Activated T-helper 1 cell treated with anti-CD3 and anti-CD28 coated beads, Interleukin-2, amount 50 U/mL, for 16 hours (primary cell): ENCODE measurements at places on chromosomes 5 and 9.

DNA sequence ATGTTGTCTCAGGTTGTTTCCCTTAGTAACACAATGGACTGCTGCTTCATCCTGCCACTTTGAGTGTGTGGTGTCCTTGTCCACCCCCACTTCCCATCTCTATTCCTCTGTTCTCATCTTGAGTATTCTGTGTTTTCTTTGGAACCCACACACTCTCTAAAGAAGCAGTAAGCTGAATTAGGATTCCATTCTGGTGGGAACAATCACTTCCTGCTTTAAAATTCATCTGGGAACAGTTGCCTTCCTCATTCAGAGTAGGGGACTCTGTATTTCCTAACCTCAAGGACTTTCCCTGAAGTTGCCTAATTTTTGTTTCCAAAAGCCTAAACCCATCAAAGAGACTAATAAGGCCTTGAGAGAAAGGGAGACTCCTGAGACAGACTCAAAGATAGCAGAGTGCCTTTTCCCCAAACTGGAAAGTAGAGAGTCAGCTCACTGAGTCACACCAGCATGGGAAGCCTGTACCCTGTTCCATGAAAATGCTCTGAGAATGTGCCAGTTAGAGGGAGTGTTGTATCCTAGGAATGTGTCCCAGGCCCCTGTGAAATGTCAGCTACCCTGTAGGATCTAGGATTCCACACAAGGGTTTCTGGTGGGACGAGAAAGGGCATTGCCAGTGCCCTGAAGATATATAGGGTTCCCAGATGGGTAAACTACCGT, 63.6 kb downstream of the CCDC192 start:
- DNase-seq: no peak

GRCh38 chr5:130908186-130908585, 256.9 kb downstream of the HINT1 start:
- DNase-seq: no peak

- no peak for DNase-seq
Observed at GRCh38 chr5:206406-206805, 11.5 kb downstream of the CCDC127 start.

DNA sequence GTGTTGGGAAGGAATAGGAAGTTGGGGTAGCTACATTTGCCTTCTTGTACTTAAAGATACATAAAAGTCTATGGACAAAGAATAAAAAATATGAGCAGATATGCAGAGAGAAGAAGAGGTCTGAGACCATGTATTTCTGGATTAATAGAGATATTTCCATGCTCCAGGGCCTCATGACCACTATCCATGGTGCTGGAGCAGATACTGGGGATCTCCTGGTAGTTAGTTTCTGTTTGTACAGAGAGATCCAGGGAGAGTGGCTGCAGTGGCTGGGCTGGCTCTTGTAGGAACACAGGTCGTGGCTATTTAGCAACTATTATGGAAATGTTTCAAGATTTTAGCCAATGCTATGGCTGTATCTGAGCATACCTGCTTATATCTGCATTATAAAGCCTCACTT, 184.2 kb upstream of the TMEM161B start:
- DNase-seq: no peak

GRCh38 chr5:135761746-135762145, 72.7 kb upstream of the SLC25A48 start:
- no peak for DNase-seq

GRCh38 chr9:135090547-135090946, 3.1 kb downstream of the OLFM1 start:
- DNase-seq: no peak

DNA sequence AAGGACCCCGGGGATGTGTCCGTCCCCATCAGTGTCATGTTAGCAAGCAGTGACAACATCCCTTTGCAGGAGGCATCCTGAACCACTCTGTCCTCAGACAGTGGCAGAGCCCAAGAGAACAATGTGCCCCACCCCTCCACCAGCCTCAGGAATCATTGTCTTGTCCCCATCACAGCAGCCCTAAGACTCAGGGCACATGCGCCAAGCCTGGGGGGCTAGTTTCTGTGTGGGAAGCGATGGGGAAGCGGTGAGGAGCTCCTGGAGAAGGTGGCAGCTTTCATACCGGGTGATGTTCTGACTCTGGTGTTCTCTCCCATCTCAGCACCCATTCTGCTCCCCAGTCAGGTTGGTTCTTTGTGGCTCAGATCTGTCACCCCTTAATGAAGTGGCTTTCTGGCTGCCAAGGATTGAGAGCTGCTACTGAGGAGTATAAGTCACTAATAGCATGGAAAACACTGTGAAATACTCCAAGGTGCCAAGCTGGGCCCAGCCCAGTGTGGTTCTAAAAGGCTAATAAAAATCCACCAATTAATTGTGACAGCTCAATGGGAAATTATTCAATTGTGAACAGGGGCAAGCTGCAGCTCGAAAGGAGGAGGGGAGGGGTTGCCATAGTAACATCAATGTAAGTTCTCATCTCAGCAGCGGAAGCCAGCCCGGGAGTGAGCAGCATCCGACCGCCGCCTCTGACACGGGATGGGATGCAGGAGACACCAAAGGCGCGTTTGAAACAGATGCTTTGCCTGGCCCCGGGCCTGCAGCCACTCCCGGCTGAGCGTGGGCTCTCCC, 4.7 kb downstream of the QRFP start:
- no peak for DNase-seq

DNA sequence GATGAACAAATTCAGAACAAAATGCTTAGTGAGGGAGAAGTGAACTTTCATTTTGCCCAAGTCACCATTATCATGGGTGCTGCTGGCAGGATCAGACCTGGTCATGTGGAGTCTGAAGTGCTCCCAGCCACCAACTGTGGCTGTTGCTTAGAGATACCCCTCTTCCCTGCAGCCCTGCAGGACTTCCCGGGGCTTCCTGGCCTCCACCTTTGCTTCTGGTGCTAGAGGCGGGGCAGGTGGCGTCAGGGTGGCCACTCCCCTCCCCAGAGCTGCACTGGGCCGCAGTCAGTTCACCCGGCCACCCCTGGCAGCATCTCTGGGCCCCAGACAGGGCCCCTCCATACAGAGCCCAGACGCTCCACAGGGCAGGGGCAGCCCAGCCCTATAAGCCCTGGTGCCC, 30.0 kb upstream of the SLC12A7 start:
- no peak for DNase-seq
